Bronchial epithelial cell (primary cell): ENCODE measurements at places on chromosomes 1 and 21.
A peak's percentile ranks its signal among the peaks of the same experiment; 100 is the strongest.

GRCh38 chr21:39144191-39144590 is 39.1 kb downstream of the PSMG1 start:
- no peak for DNase-seq

DNA sequence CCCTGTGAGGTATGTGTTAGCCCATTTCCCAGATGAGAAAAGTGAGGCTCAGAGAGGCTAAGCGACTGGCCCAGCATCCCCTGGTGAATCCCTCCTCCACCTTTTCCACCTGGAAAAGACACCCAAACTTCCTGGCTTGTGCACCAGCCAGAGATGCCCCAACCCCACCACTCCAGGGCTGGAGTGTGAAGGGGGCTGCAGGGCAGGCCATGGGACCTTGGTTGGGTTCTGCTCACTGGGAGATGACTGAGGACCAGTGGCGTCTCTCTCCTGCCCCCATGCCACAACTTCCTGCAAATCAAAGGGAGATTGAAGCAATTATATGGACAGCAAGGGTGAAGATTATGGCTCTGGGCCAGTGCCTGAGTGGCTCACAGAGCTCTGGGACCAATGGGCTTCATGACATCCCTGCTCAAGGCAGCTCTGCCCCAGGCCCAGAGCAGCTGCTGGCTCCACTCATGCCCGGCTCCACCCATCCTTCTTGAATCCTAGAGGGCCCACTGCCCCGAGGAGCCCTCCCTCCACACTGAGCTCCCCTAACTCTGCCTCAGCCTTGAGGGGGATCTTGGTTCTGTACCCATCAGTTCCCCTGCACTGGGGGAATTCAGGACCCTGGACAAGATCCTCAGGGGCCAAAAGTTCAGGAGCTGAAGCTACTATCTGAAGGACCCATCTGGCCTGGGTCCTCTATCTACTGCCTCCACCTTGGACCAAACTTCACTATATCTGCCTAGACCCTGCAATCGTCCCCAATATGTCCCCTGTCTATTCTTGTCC is 416.9 kb downstream of the PTPRU start:
- DNase-seq, result no peak

DNA sequence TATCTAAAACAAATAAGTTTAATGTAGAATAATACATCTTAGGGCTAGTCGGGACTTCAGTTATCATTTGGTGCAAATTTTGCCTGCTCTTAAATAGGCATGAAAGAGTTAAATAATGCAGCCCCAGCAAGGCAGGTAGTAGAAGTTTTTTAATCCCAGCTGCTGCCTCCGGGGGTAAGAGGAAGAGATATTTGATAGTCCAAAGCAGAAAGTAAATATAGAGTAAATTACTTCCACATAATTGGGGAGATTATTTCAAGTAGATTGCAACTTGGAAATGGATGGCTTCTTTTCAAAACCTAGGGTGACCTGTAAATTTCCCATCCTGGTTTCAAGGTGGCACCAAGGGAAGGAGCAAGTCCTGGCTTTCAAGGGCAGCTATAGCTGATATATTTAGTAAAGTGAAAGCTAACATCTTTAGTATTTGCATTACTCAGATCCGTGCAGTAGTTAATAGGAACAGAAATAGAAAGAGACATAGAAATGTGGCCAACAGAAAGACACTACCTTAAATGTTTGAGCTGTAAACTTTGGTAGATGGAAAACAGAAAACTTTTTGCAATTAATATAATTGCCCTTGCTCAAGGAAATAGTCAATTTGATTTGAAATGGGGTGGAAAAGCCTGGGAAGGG is 109.1 kb downstream of the LMO4 start:
- DNase-seq, result no peak

DNA sequence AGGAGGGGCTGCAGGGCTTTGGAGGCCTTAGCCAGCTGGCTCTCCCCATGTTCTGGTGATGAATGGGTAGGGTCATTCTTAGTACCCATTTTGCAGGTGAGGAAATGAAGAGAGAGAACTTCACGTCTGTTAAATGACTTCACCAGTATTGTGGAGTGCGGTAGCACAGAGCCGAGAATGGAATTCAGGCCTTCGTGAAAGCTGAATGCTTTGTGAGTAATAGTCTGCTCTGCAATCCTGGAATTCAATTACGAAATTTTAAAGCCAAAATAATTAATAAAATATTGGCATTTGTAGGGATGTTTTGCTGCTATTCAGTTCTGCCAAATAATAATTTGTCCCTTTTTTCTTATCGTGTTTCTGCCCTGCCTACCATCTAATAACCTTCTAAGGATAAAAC is 197.7 kb downstream of the GREM2 start:
- peak; percentile 27 for DNase-seq

- DNase-seq, result peak; percentile 78
Observed at GRCh38 chr1:233982827-233983518, 78.5 kb downstream of the SLC35F3 start.

DNA sequence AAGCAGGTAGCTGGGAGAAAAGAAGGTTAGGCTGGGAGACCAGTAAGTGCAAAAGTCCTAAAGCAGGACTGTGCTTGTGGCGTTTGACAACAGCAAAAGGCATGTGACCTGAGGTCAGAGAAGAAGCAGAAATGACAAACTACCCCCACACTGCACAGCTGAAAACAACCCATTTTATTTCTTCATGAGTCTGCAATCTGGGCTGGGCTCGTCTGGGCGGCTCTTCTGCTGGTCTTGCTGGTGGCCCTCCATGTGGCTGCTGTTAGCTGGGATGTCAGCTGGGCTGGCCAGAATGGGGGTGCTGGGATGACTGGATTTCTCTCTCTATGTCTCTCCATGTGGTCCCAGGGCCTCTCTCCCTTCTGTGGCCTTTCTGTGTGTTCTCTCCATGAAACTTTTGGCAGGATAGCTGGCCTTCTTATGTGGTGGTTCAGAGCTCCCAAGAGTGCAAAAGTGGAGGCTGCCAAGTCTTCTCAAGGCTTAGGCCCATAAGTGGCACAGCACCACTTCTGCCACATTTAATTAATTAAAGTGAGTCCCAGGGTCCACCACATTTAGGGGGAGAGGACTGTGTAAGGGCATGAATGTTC is 128.6 kb downstream of the RIPK4 start:
- DNase-seq, result no peak
